Stimulated activated CD4-positive, alpha-beta T cell treated with anti-CD3 and anti-CD28 coated beads, Interleukin-12 subunit alpha, Interleukin-12 subunit beta, amount 100 ng/mL, for 24 hours (primary cell): ENCODE measurements at places on chromosomes 7 and 10.

DNA sequence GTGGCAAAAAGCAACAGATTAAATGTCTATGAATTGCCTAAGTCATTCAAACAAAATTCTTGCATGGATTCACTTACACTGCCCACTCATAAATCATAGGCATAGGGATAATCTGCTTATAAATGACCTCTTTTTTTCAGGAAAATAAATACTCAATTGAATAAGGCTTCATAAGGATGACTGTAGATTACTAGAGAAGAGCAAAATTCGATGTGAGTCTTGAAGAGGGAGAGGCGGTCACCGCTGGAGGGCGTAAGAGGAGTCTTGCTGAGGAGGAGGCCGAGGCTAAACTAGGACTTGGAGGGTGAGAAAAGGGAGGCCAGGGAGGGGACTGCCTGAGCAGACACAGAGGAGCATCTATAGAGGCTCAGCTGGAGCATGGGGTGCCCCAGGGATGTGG is 135.4 kb upstream of the RSU1 start:
- no peak for DNase-seq

DNA sequence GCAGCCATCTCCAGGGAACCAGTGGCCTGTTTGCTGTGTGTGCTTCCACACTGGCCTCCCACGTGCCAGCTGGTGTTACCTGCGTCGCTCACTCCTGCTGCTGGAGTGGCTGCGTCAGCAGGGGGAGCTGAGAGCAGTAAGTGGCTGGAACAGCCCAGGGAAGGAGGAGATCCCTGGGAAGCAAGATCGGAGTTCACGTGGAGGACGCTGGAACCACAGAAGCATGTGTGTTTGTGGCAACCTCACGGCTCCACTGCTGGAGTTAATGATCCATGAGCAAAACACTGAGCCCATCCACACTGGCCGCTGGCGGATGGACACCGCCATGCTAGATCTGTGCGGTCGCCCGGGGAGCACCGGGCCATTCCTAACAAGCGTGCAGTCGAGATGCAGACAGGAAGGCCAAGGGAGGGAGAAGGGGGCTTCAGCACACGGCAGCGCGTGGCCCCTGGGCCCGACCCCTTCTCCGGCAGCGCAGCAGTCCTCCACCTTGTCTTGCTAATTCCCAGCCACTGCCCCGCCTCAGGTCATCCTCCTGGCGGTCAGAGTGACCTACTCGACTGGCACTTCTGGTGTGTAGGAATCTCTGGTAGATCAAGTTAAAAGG is 68.5 kb upstream of the EEPD1 start:
- no peak for DNase-seq

- no peak for DNase-seq
Observed at GRCh38 chr10:23478570-23478969, 39.7 kb downstream of the OTUD1 start.

DNA sequence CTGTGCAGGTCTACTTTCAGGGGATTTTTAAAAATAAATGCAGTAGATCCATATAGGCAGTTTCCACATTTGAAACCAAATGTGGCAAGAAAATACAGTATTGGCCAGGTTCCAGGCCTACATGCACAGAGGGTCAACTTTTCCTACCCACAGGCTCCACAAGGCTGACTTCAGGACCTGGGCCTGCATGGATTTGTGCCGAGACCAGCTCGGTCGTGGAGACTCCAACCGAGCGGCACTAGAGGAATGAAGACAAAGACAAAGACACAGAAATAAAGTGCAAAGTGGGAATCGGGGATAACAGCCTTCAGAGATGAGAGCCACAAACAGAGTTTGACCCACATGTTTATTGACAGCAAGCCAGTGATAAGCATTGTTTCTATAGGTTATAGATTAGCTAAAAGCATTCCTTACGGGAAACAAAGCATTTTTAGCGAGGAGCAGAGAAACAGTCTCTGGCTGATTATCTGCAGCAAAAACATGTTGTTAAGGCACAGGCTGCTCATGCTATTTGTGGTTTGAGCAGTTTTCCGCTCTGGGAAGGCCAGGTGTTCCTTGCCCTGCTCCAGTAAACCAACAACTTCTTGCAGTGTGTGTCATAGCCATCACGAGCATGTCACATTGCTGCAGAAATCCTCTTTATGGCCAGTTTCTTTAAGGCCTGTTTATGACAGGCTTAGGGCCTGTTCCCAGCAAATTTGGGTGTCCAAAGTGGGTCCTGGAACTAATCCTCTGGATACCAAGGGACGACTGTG is 52.6 kb downstream of the ZNF37A start:
- no peak for DNase-seq

DNA sequence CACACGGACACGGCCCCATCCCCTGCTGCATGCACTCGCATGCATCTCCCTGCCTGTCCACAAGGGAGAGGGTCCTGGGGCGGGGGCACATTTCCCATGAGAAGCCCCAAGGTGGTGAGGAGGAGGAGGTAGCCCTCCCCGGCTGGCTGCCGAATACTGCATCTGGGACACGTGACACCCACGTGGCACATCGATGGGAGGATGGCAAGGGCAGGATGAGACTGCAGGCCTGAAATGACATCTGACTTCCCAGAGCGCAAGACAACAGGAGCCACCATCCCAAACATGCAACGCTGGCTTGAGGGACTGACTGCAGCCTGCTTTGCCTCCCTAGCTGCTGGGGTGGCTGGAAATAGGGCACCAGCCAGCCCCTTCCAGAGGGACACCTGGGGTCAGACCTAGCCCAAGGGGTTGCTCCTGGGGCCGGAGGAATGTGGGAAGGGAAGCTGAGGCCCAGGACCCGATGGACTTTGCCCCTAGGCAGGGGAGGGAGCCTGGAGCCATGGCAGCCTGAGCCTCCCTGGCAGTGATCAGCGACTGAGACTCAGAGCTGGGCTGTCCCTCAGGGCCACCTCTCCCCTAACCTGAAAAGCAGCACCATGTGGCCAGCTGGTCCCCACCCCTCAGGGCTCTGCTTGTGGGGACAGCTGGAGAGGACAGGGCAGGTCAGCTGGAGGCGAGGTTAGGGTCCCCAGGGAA is 16.1 kb downstream of the BUD23 start:
- no peak for DNase-seq

- DNase-seq: no peak
Observed at GRCh38 chr10:89888321-89889070, 187.1 kb downstream of the KIF20B start.

GRCh38 chr7:2520761-2521290 is 1.3 kb downstream of the LFNG start:
- no peak for DNase-seq

GRCh38 chr10:120824881-120825309 is 26.3 kb upstream of the WDR11 start:
- no peak for DNase-seq

DNA sequence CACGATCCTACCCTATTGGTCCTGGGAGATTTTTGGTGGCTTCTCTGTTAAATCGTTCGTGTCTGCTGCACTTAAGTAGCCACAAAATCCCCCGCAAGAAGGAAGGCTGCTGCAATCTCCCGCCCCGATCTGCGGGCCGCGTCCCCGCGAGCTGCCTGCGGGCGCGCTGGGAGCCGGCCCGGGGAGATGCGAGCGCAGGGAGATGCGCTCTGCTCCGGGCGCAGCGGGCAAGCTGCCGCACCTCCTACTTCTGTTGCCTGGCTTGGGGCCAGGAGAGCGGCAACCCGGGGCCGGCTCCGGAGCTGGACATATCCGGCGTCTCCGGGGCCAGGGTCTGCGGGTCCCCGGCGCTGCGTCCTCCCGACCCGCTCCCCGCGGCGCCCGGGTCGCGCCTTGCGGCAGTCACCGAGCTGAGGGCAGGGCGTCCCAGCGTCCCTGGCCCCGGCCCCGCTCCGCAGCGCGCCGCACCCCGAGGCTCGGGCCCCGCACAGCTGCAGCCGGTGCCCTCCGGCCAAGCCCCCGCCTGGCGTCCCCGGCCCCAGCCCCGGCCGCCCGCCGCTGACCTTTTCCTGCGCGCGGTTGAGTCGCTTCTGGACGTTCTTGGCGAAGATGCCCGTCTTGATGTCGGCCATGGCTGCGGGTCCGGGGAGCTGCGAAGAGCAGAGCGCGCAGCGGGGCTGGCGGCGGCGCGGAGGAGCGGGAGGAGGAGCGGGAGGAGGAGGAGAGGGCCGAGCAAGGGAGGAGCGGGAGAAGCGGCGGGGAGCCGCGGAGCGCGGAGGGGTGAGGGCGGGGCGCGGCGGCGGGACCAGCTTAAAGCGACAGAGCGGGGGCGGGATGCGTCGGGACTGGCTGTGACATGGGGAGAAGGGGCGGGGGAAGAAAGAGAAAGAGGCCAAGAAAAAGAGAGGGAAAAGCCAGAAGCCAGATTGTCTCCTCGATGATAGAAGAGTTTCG is at the start of gene AMPH:
Gene AMPH (minus strand): TSS at position 654 of the 954 bp plus-strand sequence. CDS start 22 bp downstream, at position 632.
- DNase-seq: no peak

DNA sequence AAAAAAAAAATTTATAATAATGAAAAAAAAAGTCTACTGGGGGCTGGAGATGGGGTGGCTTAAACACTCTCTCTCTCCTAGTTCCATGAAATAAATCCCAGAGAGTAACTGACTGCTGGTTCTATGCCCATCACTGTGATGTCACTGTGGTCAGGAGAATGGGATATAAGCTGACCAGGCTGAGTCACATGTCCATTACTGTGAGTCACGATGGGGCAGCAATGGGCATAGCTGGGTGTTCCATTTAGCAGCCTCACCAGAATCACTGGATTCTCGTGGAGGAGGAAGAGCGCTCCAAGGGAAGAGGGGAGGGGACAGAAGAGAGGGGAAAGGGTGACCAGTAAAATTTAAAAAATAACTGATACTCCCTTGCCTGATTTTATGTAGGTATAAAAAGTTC is 37.1 kb downstream of the MASTL start:
- no peak for DNase-seq

- DNase-seq: no peak
Observed at GRCh38 chr10:75754096-75754831, 322.8 kb downstream of the LRMDA start.

GRCh38 chr7:55557666-55558188 is 14.6 kb downstream of the VOPP1 start:
- no peak for DNase-seq

- no peak for DNase-seq
Observed at GRCh38 chr7:53476566-53476965, 441.1 kb downstream of the POM121L12 start.

DNA sequence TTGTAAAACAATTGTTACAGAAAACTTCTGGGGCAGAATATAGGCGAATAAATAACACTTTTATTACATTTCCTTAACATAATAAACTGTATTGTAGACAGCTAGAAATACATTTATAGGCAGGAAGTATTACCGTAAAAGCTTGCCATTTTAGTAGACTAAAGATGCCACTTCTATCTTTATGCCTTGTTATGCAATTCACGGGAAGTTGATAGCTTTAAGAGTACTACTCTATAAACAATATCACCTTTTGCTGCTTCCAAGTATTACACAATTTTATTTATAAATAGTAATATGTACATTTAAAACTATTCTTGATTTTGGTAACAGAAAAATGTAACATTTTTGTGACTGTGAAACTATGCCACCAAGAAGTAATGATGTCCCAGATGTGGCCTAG is 37.9 kb downstream of the PALS2 start:
- DNase-seq: no peak

DNA sequence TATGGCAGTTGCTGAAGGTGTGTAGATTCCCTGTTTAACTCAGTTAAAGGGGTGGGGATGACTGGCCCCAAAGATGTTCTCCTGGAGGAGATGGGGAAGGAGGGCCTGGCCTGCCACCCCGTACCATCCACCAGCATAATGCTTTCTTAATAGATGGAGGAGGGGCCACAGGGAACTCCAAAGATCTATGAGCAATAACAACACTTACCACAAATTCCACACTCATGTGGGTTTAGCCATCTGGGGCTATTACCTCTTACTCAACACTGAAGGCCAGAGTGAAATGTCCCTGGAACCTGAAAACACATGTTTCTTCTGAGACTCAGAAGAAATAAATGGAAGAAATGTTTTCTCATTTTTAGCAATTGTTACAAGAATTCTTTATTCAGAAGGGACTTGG is 259.0 kb downstream of the CXCL12 start:
- DNase-seq: no peak

- no peak for DNase-seq
Observed at GRCh38 chr7:45068236-45069023, 20.3 kb downstream of the NACAD start.

GRCh38 chr10:100567249-100567648 is 31.5 kb downstream of the HIF1AN start:
- DNase-seq: no peak

DNA sequence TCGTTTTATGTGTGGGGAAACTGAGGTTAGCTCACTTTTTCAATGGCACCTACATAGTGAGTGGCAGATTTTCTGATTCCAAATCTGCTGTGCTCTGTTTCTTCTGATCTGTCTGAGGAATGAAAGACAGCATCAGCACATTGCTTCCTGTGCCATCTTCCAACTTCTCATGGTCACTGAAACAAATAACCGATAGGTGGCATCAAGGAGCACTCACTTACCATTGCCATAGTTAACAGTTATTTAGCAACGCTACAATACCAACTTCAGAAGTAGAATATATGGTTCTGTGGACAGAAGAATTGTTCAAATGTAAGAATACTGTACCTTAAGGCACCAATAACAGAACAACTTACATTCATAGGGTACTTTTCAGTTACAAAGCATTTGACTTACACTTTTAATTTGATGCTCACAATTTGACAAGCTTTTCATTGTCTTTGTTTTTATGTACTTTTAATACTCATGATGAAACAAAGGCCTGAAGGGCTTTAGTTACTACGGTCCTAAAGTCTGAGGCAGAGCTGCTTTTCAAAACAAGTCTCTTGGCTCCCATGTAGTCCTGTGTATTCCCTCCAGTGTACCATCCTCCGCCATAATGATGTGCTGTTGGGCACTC is 228.9 kb upstream of the TCF7L2 start:
- DNase-seq: no peak

DNA sequence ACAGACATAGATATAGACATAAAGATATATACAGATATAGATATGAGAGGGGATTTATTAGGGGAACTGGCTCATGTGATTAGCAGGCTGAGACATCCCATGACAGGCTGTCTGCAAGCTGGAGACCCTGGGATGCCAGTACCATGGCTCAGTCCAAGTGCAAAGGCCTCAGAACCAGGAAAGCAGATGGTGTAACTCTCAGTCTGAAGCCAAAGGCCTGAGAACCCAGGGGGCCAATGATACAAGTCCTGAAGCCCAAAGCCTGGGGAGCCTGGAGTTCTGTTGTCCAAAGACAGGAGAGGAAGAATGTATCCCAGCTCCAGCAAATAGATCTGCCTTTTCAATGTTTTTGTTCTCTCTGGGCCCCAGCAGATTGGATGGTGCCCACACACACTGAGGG is 5.5 kb downstream of the NCOA4 start:
- no peak for DNase-seq

GRCh38 chr10:131848296-131848695 is 52.5 kb upstream of the PPP2R2D start:
- DNase-seq: no peak

DNA sequence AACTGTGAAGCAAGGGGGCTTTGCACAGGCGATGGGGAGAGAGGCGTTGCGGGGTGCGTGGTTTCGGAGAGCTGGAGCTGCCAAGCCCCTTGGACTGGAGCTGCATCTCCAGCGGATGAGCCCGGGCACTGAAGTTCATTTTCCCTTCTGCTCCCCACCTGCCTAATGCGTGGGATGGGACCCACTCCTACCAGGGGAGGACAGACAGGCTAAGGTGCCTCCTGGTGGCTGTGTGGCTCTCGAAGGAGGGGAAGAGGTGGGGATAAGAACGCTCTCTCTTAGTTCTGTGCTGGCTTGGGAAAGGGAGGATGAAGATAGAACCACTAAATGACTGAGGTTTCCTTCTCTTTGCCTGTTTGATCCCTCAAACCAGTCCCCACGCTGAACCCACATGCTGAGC is 177.6 kb upstream of the PITRM1 start:
- DNase-seq: no peak

- DNase-seq: no peak
Observed at GRCh38 chr10:46226900-46227558, 59.8 kb upstream of the ANTXRL start.
